ENCODE measurements at places on chromosomes 5 and 9.

DNA sequence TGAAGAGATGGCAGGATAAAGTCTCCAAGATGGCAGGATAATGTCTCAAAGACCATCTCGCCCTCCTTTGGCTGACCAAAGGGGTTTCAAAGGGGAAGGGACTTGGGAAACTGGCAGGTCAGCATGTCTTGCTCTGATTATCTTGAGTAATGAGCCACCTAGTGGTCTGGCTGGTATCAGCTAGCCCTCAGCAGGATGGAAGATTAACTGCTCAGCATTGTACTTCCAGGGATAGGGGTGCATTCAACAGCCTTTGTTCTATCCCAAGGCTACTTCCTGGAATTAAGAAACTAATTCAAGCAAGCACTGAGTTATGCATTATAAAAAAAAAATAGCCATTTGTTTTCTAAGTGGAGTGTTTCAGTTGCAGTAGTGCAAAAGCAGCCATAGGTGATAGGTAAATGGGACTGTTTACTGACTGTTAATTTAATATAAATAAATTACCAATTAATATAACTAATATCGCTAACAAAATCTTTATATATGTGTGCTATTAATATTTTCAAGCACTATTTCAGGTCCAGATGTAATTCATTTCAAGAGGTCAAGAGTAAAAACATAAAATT, 555.5 kb downstream of the CDH9 start:
- DNase-seq = peak; percentile 43

DNA sequence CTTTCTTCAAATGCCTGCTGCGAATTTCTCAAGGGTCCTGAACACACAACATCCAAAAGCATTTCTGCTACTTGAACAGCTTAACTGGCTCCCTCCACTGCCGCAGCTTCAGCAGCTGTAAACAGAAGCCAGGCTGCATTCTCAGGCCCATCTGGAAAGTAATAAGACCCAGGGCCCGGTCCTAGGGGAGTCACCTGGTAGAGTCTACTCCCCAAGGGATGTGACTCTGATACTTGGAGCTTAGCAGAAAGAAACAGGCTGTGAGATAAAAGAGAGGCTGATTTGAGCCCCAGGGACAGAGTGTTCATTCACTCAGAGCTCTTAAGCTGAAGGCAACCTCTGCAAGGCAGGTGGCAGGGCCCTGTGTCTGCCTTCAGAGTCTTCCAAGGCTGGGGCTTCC, 356.8 kb downstream of the SPOCK1 start:
- DNase-seq = no peak

DNA sequence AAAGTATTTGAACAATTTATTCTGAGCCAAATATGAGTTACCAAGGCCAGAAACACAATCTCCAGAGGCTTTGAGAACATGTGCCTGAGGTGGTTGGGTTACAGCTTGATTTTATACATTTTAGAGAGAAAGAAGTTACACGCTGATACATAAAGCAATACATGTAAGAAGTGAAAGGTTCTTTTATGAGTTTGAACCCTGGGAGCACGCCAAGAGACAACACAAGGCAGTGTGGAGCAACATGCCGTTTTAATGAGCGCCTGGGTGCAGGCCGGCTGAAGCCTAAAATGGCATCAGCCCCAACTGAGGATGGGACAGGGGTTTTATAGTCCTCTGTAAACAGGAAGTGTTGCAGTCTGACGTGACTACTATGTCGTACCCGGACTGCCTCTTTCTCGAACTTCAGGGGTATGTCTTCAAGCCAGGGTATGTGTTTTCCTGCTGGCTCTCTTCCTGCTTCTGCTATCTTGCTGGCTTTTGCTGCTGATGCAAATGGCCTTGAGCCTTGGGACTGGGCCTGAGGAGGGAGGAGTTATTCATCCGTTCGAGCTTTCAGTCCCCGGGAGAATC, 193.7 kb downstream of the CYLC2 start:
- DNase-seq = no peak

GRCh38 chr5:138986186-138986800, 111.2 kb upstream of the LRRTM2 start:
- no peak for DNase-seq

GRCh38 chr9:124285903-124286291, 28.1 kb downstream of the NEK6 start:
- DNase-seq = peak; percentile 51

DNA sequence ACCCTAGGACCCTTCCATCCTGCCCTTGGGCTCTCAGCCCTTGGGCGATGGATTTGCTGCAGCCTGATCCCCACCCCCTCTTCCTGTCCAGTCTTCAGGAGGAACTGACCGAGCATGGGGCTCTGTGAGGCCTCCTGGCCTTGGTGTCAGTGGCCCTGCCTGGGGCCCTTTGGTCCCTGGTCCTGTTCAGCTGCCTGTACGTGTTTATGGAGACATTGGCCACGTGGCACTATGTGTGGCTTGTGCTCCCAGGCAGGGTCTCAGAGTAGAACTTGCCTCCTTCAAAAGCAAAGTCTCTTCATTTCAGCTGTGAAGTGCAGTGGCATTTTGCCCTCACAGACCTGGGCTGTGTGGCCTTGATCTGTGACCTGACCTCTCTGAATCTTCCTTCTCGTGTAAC, 11.1 kb downstream of the FCN2 start:
- no peak for DNase-seq

DNA sequence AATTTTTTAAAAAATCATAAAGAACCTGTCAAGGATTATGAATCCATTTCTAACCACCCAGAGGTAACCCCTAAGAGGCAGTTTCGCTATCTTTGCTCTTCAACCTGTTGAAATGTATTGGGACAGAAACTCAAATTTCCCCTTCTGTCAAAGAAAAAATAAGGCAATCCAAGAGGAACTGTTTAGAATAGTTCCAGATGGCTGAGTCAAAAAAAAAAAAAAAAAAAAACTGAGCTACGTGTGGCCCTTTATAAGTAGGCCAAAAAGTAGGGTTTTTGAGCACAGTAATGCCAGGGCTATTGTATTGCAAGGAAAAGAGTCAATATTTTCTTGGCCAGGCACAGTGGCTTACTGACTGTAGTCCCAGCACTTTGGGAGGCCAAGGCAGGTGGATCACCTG, 94.9 kb downstream of the RAD23B start:
- DNase-seq = no peak

DNA sequence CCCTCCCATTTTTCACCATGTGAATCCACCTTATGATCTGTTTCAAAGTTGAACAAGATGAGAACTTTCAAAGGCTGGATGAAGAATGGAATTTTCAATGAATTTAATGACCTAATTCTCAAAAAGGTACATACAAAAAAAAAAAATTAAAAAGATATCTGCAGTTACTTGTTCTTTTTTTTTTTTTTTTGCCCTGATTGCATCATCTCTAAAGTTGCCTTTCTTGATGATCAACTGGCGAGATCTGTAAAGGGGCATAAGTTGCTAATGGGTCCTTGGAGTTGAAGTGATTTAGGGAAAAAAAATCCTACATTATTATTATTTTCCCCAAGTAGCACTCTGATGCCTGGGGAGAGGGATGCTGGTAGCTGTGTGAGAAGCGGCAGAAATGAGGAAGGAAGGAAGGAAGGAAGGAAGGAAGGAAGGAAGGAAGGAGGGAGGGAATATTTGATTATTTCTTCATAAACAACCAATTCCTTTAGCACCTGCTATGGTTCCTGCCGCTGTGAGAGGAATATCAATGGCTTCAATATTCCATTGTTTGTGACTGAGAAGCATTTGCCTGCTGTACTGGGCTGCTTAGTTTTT, 48.8 kb upstream of the CD180 start:
- DNase-seq = no peak

- DNase-seq = no peak
Observed at GRCh38 chr9:94935396-94935795, 208.9 kb downstream of the AOPEP start.

- DNase-seq = no peak
Observed at GRCh38 chr5:157682257-157682656, 10.9 kb downstream of the C5orf52 start.

- DNase-seq = no peak
Observed at GRCh38 chr5:59591162-59591561, 302.4 kb downstream of the PDE4D start.

DNA sequence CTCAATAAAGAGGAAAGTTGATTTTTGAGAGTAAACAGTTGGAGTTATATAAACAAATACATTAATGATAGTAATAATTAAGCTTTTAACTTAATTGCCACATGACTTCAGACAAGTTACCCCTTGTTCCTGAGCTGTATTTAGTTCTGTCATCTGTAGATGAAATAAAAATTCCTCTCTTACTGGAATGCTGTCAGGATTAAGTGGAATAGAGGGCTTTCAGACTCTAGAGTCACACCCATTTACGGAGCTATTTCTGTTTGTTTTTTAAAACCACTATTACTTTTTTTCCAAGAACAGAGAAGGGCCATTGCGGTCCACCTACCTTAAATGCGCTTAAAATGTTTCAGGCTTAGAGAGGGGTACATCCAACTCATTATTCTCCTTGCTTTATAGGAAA, 170.6 kb downstream of the CHSY3 start:
- no peak for DNase-seq

GRCh38 chr5:155532621-155533311, 519.2 kb downstream of the KIF4B start:
- no peak for DNase-seq

- DNase-seq = no peak
Observed at GRCh38 chr5:43564289-43564850, 7.5 kb upstream of the PAIP1 start.

DNA sequence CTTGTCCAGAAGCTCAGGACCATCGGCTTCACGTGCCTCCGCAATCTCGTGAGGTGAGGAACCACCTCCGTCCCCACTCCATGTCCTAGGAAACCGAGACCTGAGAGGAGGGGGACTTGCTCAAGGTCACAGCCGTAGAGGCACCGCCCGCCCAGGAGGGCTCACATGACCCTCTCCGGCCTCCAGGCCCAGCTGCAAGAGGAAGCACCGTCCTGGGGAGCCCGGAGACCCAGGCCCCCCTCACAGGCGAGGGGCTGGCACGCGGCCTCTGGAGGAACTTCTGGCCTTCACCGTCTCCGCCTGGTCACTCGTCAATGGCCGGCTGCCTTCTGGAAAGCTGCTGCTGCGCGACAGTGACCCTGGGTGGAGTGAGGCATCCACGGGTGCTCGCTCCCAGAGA, 24.2 kb downstream of the FAM78A start:
- no peak for DNase-seq

GRCh38 chr5:149702607-149702933, 27.5 kb upstream of the PPARGC1B start:
- DNase-seq = no peak

DNA sequence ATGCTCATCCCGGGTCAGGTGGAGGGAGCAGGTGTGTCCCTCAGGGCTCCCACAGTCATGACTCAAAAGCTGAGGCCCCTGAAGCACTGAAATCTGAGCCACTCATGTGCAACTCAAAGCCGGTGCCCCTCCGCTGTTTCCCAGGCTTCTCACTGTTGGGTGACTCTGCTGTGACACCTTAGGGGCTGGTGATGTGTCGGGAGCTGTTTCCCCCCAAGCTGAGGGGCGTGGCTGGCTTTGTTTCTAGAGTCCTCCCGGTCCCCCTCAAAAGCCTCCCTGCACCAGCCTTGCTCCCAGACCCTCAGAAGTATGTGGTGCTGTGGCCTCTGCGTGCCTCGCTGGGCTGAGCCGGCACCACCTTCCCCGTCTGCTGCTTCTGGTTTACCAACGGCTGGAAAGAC, 39.7 kb downstream of the PLPP7 start:
- DNase-seq = no peak

DNA sequence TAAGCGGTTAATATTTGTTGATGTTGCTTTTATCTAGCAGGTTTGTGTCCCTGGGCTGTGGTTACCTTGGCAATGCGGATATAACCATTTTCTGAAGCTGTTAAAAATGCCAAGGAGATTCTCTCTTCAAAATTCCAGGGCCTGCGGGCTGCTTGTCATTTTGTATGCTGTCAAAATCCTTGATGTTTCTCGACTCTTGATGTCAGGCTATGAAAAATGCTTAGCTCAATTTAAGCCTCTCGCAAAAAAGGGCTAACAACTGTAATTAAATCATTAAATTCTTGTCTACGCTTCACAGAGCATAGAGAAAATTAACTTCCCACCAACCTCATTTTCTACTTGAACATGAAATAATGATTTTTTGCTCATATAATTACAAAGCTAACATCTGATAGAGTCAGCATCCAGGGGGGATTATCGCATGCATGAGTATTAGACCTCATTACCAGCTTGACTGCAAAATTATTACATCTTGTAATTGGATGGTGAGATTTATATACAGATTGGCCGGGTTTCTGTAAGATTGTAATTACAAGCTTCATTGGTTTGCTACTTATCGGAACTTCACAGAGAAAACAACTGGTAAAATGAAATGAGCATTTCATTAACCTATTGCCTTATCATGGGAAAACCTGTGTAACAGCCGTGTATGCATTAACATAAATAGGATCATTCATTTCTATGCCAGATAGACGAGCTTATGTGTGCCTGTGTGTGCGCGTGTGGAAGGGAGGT, 83.1 kb upstream of the IRX1 start:
- no peak for DNase-seq

DNA sequence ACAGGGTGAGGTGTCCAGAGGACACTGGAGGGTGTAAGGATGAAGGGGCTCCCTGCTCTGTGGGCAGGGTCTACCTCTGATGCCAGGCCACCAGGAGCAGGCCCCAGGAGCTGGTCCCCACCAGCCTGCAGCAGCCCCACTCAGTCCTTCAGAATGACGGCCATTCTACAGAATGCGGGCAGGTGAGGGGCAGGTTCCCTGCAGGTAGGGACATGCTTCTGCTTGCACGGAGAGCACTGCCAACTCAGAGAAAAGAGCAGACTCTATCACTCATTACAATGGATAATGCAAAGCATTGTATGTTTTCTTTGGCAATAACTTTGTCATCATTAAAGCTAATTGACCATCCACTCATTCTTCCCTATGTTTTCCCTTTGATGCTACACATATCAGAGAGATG, 39.0 kb downstream of the DDX31 start:
- no peak for DNase-seq

- no peak for DNase-seq
Observed at GRCh38 chr5:137888466-137888862, 793 bp upstream of the PKD2L2 start.

DNA sequence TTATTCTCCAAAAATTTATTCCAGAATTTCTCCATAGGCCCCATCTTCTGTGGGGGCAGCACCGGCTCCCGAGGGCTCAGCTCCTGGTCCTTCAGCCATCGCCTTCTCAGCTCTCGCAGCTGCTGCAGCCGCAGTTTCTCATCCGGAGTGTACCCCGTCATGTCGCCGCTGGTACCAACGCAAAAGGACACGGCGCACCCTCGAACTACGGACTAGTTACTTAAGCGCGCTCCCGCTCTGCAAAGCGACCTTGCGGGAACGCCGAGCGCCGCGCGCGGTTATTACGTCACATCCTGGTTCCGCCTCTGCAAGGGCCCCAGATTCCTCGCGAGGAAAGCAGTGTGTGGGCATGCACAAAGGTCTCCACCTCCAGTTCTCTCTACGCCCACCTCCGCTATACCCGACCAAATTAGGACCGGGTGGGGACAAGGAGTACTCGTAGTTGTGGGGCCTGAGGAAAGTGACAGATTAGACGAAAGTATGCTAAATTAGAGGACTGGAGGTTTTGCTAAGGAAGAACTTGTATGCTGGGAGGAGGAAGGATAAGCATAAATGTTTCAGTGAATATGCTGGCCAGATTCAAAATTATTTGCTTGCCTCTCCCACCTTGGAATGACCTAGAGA, at the start of gene NDUFB6:
TSS of gene NDUFB6 (minus strand) at position 260 of the 624 bp plus-strand sequence. CDS start at position 161, 99 bp downstream.
- DNase-seq = peak; percentile 95

Data from A549 (cell line).